Hematopoietic multipotent progenitor cell treated with erythropoietin and hydrocortisone succinate and interleukin-3 and kit ligand, for 17 days (in vitro differentiated cells): ENCODE measurements at places on chromosomes 1 and 21.

GRCh38 chr1:108533351-108534083, 26.4 kb upstream of the EEIG2 start:
- DNase-seq: no peak

- no peak for DNase-seq
Measured at GRCh38 chr1:26754086-26754874, 33.5 kb upstream of the PIGV start.

DNA sequence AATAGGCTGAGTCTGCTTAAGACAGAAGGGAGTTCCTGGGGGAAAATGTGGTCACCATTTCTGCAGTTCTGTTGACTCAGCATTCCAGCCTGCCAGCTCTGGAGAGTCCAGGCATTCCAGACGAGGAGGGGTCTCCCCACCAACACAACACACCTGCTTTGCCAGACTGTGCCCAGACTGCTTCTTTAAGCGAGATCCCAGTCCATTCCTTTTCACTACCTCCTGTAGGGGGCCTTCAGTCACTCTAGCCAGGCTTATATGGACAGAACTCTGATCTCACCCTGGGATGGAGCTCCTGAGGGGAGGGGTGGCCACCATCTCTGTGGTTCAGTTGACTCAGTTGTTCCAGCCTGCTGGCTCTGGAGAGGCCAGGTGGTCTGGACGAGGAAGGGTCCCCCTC, 48.5 kb downstream of the UBE2U start:
- no peak for DNase-seq

DNA sequence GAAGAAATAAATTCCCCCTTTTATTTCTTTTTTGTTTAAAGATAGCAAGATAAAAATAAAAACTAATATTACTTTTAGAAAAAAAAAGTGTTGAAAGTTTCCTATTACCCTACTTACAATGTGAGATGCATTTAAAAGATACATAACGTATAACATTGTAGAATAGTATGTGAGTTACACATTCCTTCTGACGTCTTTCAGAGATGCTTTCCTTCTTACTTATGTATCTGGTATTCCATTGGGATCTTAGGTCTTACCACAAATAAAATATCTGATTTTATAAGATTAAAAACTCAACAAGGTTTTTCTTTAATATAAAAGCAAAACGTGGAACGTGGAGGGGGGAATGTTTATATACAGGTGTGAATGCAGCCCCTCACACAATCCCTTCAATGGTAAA, 147.2 kb upstream of the ETS2 start:
- DNase-seq: no peak

DNA sequence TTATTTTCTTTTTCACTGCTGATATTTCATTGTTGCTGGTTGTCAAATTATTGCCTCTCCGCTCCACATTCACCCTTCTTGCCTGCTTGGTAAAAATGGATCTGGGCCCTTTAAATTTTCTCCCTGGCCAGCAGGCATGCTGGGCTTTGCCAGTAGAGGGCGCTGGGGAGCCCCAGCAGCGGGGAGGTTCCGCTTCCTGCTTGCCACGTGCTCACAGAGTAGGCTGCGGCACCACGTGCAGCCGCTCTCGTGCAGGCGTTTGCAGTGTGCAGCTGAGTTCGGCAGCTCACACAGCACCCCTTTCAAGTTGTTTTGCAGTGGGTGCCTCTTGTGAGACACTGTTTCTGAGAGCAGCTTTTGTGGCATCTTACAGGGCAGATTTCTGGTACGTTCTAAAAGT, at the start of gene ACTL8:
ACTL8 (plus strand) TSS at position 214 of the 400 bp plus-strand sequence. CDS start 67,676 bp downstream, outside the sequence.
- DNase-seq: no peak

- no peak for DNase-seq
Measured at GRCh38 chr1:218517459-218517858, 172.3 kb downstream of the TGFB2 start.

DNA sequence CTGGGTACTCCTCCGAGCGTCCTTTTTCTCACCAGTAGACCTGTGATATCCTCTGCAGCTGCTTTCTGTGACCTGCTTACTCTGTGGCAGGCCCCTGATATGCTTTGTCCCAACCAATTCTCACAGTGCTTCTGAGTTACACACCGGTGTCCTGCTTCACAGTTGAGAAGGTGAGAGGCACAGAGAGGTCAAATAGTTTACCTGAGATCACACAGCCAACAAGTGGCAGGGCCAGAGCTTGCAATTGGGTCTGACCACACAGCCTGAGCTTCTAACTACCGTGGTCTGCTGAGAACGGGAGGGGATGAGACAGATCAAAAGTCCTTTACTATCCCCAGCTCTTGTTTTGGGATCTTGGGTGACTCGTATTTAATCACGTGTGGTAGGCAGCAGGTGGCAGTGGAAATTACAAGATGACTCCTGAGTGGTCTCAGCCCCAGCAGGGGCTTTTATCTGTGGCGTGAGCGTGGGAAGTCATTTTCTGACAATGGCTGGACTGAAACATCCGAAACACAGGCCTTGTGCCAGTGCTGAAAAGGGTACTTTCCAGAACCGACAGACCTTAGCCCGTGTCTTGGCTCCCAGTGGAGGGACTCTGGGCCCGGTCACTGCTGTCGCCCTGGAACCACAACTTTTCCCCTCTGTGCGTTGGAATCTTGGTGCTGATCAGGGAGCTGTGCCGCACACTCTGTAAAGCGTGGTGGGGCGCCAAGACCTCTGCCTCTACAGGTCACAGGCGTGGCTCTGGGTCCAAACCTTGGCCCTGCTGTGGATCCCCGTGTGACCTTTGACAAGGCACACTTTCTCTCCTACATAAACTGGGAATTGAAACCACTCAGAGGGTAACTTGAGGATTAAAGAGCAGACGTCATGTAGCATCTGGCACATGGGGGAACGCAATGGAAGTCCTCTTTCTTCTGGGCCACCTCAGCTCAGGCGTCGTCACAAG, 11.9 kb downstream of the THEMIS2 start:
- DNase-seq: no peak
